T-helper 2 cell (primary cell): ENCODE measurements at places on chromosomes 7 and 10.

GRCh38 chr7:43569424-43569823, 13.5 kb upstream of the STK17A start:
- DNase-seq: no peak

DNA sequence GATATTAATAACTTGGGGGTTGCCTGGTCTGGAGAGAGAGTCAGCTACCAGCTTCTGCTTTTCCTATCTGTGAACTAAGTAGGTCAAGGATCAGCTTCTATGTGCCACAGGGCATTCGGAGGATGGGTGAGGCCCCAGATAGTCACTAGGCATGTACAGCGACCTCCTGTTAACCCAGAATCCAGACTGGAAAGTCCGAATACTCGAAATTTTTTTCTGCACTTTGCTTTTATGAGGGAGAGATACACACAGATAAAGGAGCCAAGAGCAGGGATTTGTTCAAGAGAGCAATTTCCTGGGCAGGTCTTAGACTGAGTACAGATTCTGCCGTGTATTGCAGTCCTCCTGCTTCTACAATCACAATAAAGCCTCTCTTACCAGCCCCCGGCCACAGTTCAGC, 54.2 kb downstream of the EMX2 start:
- no peak for DNase-seq

DNA sequence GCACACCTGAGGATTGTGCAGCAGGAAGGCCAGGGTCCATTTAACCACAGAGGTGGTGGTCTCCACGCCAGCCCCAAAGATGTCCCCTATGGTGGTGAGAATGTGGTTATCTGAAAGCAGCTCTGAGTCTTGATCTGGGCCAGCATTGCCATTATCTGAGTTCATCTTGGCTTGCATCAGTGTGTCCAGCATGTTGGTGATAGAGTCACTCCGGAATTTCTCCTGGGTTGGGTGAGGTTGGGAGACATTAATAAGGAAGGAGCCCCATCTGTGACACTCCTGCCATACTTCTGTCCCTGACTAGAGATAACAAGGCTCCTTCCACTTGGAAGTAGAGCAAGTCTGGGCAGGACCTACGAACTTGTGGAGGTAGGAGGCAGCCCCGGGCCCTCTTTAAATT, 4.2 kb downstream of the CYP17A1 start:
- no peak for DNase-seq

DNA sequence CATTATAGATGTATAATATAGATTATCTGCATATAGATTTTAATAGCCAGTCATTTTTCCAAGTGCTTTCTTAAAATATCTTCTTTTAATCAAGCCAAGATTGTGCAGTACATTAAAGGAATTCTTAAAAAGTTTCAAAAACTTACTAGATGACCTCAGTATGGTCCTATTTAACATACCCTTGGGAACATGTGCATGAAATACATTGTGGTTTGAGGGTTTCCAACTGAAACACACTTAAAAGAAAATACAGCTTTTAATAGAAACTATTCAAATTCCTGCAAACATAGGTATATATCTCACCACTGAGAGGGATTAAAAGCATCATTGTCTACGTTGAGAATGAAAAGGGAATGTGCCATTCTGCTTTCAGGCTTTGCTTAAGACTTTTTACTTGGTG, 364.9 kb downstream of the SUGCT start:
- DNase-seq: no peak

- DNase-seq: no peak
Measured at GRCh38 chr7:90210981-90211380, 559 bp upstream of the STEAP2 start.

DNA sequence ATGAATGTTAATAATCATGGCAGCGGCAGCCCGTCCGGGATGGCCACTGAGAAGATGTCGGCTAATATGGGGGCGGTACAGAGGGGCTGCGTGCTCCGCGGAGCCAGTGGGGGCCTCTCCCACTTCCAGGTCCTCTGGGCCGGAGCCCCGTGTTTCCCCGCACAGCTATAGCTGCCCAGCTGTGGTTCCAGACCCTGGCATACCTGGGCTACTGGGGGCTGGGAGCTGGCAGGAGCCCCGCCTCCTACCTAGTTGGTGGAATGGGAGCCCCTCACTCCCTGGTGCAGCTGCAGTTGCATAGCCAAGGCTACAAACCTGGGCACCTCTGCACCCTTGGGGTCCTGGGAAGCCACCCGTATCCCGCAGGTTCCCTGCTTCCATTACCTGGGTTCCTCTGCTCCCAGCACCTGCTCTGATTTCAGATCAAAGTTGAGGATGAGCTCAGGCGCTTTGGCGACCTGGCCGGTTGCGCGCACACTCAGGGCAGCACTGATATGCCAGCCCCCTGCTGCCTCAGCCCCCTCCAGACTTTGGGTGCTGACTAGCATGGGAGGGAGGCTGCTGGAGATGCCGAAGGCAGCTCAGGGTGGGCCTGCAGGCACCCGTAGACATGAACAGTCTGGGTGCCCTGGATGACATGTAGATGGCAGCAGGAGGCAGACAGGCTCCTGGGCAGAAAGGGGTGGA, 236.5 kb upstream of the SEMA3D start:
- DNase-seq: no peak

- no peak for DNase-seq
Measured at GRCh38 chr7:99078416-99078815, 65.5 kb downstream of the SMURF1 start.

GRCh38 chr10:110142965-110143364, 64.4 kb upstream of the MXI1 start:
- no peak for DNase-seq

DNA sequence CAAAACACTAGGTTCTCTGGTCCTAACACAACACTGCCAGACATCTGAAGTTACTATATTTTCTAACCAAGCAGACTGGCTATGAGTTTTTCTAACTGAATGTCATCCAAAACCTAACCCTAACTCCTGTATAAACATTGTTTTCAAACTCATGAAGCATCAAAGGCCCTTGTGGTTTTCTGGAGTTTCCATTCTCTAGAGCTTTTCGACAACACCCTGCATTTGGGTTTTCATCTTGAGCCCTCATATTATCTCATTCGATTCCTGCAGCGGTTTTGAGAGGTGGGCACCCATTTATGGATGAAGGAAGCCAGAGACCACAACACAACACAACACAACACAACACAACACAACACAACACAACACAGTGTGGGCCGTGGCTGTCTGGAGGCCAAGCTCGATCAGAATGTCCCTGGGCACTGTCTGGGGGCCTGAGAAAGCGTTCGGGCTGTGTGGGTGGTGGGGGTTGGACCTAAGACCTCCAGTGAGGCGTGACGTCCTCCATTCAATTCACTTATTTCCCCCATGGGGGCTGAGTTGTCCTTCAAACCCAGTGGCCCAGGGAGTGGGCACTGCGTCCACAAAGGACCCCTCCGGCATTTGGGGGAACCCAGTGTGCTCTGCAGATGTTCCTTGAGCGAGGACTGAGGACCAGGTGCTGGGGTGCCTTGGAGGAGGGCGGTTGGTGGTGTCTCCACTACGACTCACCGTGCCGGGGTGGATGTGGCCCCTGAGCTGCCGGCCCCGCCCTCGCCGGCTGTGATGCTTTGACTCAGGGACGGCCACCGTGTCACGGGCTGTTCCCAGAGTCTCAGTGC, 490.4 kb downstream of the DNAJB6 start:
- DNase-seq: peak; percentile 49

DNA sequence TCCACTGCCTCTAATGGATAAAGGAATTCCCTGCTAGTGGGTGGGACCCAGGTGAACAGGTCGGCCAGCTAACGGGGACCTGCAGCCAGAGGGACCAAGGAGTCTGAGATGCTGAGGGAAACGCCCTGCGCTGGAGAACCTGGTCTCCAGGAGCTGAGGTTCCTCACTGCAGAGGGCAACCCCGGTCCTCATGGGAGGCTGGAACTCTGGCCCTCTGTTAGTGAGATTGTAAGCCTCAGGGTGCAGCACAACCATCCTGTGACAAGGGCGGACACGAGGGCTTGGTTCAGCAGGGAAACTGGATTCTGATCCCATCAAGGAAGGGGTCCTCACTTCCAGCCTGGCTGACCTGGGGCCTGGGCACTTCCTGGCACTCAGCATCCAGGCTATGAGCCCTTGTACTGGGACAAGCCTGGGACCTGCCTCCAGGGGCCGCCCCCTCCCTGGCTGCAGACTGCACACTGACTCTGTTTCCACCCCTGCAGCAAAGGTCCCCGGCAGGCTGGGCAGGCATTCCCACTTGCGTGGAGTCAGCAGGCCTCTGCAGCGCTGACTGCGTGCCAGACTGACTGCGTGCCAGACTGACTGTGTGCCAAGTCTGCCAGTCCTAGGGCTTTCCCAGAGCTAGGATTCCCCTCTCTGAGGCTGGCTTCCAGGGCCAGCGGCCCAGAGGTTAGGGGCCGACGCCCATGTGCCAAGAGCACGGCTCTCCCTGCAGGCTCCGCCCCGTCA, 143.2 kb downstream of the MAPK8 start:
- DNase-seq: no peak

DNA sequence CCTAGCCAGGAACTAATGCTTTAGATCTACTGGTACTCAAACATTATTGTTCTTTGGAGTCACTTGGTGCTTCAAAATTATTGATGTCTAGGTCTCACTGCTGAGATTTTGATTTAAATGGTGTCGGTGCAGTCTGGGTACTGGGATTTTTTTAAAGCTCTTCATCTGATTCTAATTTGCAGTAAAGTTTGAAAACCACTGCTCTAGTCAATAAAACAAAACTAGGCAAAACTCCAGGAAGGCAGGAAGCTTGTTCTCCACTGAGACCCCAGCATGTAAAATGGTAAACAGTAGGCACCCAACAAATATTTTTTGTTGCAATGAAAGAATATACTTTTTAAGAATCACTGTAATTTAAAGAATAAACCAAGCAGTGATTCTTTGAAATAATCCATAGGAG, 49.7 kb downstream of the ADD3 start:
- DNase-seq: no peak

- no peak for DNase-seq
Measured at GRCh38 chr10:118870467-118871243, 115.9 kb upstream of the CACUL1 start.

- no peak for DNase-seq
Measured at GRCh38 chr7:155811895-155812761, at the start of gene SHH. Gene SHH, minus strand, starts transcription at chr7:155812463. Its CDS starts 341 bp downstream, at chr7:155812122.

- no peak for DNase-seq
Measured at GRCh38 chr10:57420881-57421280, 846.8 kb downstream of the IPMK start.

DNA sequence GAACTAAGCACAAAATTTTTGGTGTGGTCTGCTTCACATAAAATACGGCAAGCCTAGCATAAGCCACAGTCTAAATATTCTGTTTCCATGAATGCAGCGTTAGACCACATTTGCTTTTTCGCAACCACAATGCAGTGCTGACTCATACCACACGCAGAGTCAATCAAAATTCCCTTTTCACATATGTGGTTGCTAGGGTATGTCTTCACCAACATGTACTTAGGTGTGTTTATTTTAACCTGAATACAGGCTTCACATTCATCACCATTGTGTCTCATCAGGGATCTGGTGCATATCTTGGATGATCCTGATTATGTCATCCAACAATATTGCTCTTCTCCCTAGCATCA, 90.8 kb downstream of the CHN2 start:
- DNase-seq: no peak

DNA sequence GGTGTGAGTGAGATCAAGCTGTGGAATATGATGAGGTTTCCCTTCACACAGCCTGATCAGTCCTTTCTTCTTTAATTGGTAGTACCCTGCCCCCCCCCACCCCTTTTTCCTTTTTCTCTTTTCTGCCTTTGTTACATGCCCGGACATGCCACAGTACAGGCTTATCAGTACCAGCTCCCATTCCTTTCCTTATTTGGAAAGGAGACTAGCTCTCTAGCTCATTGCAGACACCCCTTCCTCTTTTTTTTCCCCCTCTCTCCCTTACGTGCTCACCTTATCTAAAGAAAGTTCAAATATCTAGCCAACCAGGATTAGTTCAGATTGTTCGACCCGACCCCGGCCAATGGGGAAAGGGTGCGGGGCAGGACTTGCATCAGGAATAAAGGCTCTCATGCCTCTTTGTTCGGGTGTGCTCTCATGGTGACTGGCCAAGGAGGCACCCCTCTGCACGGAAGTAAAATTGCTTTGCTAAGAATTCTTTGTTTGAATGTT, 230.4 kb downstream of the ACTR3B start:
- no peak for DNase-seq

DNA sequence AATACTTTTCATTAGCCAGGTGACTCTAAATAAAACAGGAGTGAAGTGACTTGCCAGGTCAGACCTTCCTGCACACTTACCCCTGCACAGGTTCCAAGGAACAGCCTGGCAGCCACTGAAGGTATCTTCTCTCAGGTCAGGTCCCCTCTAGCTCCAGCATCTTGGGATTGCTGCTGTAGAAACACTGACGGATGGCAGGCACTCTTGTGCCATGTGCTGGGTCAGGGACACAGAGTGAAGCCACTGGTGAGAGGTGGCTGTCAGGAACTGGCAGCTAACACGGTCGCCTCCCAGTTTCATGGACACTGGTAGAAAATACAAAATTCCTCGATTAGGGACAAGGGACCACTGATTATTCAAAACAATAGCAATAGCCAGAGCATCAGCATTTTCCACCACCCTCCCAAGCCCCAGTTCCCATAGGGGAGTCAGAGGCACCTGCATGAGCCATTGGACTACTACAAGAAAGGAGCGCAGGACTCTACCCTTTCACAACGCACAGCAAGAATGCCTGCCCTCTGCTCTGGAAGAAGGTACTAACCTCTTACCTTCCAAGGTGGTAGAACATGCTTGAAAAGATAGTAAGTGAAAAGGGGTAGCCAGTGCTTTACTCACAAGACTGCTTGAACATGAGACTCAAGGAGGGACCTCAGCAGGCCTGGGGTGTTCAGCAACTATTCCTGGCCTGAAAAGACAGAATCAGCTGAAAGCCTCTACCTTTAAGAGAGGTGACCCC, 5.1 kb upstream of the MYO1G start:
- no peak for DNase-seq

- no peak for DNase-seq
Measured at GRCh38 chr7:154857240-154857639, 145.7 kb downstream of the PAXIP1 start.

DNA sequence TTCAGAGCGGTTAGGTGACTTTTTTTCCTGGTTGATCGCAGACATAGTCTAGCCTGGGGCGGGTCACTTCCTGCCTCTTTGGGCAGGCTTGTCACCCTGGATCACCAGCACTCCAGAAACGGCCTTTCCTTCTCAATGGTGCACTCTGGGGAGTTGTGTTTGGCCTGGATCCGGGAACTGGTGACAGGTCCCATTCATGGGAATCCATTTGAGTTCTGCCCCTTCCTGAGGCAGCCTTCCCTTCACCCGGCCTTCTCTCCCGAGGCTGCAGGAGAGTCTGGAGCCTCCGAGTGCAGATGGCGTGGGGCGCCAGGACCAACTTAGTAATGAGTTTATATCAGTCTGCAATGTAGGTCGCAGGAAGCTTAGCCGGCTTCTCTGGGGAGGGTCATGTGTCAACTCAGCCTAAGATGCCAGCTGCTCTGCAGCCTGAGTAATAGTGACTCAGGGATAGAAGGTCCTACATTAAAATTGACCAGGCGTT, 54.2 kb downstream of the TACR2 start:
- peak; percentile 46 for DNase-seq
